HFF-Myc (cell line): ENCODE measurements at places on chromosomes 12 and 14.
A peak's percentile ranks its signal among the peaks of the same experiment; 100 is the strongest.

DNA sequence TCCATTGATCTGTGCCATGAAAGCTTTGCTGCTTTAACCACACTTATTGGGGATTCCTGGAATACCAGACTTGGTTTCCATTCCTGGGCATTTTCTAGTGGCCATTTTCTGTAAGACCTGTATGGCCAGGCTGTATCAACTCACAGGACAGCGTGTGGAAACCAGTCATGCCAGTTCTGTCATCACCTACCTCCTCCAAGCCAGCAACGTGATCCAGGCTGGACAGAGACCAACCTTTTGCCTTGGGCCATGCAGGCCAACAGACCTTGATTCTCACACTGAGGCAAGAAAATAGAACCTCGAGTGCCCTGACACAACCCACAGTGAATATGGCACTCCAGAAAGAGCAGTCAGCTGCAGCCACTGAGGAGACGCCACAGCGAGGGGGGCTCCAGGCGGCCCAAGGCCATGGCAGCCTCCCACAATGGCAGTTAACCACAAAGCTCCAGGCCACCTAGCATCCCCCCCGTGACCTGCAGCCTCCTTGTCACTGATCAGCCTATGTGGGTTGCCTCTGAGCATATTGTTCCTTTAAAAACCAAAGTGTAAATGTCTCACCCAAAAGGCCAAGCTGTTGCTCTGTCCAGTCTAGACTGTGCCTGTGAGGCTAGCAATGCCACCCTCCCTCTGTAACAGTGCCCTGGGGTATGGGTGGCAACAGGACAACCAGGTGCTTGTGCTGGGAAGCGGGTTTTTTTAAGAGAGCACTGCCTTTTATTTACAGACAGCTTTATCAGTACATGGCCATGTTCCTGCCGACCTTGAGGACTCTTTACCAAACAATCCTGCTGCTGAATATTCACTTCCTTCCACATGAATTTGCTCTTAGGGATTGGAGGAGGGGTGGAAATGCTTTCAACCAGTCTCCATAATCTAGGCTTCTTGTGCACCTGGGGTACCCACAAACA lies 168.7 kb upstream of the HIF1A start:
- DNase-seq: no peak

DNA sequence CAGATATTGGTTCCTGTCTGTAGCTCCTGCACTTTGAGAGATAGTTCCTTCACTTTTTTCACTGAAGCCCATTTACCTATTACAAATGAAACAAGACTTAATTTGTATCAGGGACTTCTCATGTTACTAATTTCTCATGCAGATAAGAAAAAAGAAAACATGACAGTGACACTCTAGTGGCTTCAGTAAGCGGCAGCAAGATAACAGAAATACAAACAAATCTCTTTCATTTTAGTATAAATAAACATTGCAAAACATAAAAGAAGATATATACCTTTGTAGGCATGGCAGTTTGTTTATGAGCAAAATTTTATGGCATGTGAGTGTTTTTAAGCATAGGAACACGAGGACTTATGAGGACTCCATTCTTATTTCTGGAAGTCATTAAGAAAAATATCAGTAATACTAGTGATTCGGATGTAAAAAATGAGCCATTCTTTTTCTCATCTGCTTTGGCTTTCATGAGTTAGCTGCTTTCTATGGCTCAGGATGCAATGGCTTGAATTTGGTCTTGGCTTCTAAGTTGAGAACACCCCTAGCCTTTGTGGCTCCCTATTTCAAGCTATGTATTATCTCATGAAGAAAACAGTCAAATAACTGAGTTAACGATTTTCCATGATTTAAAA lies 310.1 kb upstream of the RGS6 start:
- no peak for DNase-seq

DNA sequence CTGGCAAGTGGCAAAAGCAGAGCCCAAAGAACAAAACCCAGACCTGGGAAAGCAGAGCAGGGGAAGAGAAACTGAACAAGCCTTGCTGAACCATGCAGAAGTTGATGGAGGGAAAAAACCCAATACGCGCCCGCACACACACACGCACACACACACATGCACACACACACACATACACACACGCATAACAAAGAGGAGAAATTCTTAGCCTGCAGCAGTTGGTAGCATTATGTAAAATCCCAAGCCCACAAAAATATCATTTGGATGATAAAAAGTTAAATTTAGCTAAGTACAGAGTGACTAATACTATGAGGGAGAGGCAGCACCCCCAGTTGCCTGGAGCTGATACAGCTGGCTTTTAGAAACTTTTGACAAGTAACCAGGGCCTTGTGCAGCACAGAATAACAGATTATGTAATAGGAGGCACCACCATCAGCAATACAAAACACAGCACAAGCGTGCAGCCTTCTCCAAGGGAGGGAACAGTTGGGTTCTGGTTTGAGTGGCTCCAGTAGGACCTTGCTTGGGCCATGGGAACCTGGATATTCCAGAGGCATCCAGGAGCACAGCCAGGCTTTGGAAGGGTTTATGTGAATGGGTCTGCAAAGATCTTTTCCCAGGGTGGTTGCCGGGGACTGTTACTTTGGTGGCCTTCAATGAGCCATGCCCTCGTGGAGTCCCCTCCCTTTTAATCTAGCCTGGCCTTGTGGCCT lies 35.3 kb downstream of the PITPNM2 start:
- peak; percentile 47 for DNase-seq

DNA sequence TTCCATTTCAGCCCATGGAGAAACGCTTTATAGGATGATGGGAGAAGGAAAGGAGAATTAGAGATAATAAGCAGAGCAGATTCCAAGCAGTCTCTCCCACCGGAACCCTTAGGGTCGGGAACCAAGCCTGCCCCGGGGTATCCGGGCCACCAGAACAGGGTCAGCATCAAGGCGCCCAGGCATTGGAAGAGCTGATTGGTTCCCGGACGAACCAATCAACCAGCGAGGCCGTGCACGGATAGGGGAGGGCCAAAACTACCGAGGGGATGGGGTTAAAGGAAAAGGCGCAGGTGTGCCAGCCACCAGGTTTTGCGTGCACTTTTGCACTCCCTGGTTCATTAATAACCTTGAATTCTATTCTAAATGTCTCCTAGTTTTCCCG lies 1.7 kb downstream of the PPM1H start:
- DNase-seq: no peak

DNA sequence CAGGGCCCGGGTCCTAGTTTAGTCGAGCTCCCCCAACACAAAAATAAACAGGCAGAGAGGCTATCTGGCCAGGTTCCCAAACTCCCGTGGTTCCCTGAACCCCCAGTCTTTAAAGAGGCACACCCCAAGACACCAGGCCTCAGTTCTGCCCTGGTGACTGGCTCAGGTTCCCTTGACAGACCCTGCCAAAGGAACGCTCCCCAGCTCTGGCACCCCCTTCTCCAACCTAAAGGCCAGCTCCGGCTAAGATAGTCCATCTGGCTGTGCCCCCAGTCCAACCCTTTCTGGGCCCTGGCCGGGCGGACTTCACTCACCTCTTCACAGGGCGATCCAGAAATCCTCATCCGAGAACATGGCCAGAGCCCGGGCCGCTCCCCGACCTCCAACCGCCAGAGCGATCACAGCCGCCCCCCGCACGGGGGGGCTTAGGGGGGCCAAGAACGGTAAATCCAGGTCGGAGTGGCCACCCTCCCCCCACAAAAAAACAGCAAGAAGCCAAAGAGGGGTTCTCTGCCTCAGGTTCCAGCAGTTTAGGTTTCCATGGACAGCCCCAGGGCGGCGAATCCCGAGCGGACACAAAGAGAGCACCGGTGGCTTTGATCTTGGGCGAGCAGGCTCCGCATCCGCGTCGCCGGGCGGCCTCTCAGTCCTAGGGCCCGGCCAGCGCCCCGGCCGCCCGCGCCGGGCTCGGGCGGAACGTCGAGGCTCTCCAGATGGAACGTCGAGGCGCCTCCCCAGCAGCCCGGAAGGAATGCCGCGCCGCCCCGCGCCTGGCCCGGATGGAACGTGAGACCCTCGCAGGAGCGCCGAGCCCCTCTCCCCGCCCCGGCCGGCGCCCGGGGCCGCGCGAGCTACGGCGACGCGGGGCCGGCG lies 1.1 kb downstream of the KMT2D start:
- DNase-seq: no peak

GRCh38 chr14:32865827-32866376 lies 72.8 kb upstream of the NPAS3 start:
- DNase-seq: no peak

DNA sequence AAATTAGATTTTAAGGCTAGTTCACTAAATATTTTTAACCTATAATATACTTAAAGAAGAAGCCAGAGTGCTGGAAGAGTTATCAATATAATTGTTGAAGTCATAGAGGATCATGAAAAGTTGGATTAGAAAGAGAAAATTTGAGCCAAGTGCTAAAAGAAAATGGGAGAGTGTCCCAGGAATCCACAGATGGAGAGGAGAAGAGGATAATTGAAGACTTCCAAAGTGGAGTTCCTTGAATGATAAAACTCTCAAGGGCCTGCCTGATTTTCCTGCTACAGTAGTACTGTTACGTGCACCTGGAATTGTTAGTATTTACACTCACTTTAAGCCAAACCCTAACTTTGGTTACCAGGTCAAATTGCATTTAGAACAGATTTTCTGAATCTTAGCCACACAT lies 113.2 kb downstream of the MSRB3 start:
- DNase-seq: no peak

- DNase-seq: no peak
Measured at GRCh38 chr12:117208206-117208605, 17.9 kb upstream of the FBXO21 start.

DNA sequence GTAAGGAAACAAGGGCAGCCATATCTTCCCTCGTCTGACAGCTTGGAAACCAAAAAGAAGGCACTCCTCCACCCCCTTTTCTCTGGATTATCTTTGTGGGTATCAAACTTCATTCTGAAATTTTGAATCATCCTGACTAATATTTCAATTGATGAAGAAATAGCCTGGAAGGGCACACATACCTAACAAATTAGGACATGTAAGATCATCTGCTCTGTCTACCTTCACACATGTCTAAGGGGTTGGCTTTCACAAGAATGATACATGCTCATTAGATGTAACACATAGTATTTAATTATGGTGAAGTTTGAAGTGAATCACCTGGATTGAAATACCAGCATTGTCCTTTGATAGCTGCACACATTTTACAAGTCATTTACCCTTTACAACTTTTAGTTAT lies 348.1 kb upstream of the RPL10L start:
- DNase-seq: no peak

- no peak for DNase-seq
Measured at GRCh38 chr12:87270919-87271318, 758.3 kb downstream of the C12orf50 start.

- DNase-seq: no peak
Measured at GRCh38 chr14:80212023-80212397, 706 bp upstream of the DIO2 start.

DNA sequence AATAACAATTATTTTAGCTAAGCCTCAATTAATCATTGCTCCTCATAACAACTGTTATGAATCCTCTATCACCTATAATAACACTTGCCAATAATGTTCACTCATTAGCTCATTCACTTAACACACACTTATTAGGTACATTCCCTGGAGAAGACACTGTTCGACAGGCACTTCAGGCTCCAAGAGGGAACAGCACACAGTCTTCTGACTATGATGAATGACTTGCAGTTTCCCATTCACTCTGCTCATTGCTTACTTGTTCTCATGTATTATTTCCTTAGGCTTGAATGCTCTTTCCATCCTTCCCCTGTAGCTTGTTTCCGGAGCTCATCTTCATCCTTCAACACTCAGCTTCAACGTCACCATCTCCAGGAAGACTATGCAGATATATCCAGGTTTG lies 437.3 kb downstream of the TMEM132D start:
- no peak for DNase-seq

DNA sequence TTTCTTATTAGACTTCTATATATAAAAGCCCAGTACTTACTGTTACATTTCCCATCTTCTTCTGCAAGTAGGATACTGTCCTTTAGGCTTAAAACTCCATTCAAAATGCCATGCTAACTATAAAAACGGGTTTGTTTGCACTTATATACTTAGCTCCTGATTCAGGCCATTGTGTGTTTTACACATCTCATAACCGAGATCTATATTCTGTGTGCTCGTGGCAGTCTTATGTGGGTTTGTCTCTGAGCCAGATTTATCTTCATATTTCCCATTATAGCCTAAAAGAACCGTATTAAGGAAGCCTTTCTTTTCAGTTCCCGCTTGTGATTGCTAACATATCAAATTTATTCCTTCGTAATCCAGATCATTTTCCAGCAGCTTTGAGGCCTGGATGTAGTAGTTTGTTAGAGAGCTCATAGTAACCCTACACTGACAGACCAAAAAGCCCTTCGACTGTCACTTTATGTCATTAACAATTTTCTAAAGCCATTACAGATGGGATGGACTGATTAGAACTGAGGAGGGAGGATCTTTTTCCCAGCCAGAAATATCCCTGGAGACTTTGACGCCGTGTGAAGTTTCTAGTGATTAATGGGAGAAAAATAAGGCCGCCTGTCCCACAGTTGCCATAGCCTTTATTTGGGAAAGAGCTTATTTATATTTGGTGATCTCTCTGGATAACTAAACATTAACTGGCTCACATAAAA lies 508.5 kb downstream of the FOXG1 start:
- no peak for DNase-seq

DNA sequence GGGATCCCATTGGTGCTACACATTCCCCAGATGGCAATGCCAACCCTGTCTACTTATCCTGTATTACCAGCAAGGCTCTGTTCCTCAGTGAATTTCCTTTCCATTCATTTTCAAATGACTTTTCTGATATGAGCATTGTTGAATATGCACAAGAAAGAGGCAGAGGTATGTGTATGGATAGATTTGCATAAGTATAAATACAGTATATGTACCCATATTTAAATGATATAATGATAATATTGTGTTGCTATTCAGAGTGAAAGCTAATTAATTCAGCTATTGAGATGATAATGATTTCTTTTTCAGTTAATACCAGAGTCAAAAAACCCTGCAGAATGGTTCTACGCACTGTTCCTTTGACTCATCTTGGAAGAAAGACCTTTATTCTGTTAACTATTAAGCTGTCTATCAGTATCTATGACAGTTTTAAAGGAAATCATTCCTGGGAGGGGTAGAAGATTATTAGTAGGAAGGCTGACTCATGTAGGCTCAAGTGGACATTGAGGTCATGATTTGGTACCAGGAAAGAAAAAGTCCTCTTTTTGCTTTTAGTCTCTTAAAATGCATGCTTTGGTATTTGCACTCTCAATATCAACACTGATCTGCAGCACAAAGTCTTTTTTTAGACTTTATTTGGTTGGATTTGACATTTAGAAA lies 44.9 kb upstream of the GAS2L3 start:
- no peak for DNase-seq

DNA sequence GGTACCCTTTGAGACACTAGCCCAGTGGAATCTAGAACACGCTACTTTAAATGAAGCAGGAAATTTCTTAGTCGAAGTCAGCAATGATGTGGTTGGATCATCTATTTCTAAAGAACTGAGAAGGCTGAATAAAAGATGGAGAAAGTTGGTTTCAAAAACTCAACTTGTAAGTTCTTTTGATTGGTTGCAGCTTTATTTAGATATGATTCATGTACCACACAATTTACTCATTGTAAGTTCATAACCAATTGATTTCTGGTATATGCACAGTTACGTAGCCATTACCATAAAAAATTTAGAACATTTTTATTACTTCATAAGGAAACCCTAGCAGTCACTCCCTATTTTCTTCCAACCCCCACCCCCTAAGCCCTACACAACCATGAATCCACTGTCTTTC lies 129.8 kb downstream of the SYNE2 start:
- DNase-seq: no peak

GRCh38 chr12:30725739-30726138 lies 29.0 kb downstream of the CAPRIN2 start:
- DNase-seq: peak; percentile 35

GRCh38 chr12:110957652-110958051 lies 37.3 kb upstream of the MYL2 start:
- no peak for DNase-seq

GRCh38 chr12:82660541-82661325 lies 26.0 kb upstream of the TMTC2 start:
- no peak for DNase-seq
